ENCODE measurements at places on chromosomes 3 and 15.

- no peak for DNase-seq
Observed at GRCh38 chr3:107797586-107797985, 274.8 kb downstream of the BBX start.

GRCh38 chr3:197238842-197239241 is 59.6 kb downstream of the DLG1 start:
- no peak for DNase-seq

DNA sequence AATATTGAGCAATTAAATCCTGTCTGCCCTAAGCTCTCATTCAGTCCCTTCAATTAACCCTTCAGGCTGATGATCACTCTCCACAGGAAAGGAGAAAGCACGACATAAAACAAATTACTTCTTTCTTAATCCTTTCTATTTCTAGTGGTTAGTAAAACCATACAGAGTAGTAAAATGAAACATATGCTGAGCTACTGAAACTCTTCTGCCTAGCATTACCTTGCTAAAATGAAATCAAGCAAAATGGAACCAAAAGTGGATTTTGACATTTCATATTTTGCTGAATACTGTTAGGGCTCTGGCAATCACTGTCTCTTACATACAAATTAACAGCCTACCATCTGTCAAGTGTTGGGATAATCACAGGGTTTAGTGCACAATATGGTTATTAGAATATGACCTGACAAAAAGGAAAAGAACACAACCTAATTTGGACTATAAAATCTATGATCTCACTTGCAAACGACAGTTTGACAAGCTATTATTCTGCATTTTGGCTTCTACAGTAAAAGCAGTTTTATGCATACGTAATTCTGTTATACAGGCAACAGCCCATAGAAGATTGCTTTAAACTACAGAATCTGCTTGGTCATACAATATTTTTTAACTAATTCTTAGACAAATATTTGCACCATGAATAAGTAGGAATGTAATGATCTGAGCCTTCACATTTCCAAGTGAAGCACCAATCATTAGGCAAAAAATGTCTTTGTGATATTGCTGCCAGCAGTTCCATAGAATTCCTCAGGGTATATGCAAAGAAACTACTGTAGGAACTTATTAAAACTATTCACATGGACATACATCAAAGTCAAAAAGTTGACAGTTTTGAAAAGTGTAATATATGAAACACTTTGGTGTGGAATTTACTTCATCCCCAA is 105.0 kb downstream of the FHIT start:
- no peak for DNase-seq

- DNase-seq: no peak
Observed at GRCh38 chr3:13622356-13622755, 73.4 kb downstream of the FBLN2 start.

- no peak for DNase-seq
Observed at GRCh38 chr3:73917643-73918042, 292.9 kb upstream of the PDZRN3 start.

- no peak for DNase-seq
Observed at GRCh38 chr15:89332446-89332845, 2.2 kb downstream of the POLG start.

GRCh38 chr3:50523279-50523811 is 19.9 kb upstream of the CACNA2D2 start:
- no peak for DNase-seq

GRCh38 chr3:23258110-23258509 is 55.0 kb downstream of the UBE2E2 start:
- no peak for DNase-seq

DNA sequence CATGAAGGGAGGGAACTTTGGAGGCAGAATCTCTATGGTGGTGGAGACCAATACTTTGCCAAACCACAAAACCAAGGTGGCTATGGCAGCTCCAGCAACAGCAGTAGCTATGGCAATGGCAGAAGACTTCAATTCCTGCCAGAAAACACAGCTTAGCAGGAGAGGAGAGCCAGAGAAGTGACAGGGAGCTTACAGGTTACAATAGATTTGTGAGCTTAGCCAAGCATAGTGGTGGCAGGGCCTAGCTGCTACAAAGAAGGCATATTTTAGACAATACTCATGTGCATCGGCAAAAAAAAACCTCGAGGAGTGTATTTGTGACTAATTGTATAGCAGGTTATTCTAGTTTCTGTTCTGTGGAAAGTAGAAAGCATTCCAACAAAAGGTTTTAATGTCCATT is 6.4 kb upstream of the CSTA start:
- no peak for DNase-seq

GRCh38 chr3:143128227-143128955 is 8.8 kb downstream of the CHST2 start:
- DNase-seq: no peak

GRCh38 chr15:99090011-99090699 is 14.7 kb upstream of the SYNM start:
- no peak for DNase-seq

- DNase-seq: no peak
Observed at GRCh38 chr3:44056446-44057240, 185.0 kb upstream of the TOPAZ1 start.

DNA sequence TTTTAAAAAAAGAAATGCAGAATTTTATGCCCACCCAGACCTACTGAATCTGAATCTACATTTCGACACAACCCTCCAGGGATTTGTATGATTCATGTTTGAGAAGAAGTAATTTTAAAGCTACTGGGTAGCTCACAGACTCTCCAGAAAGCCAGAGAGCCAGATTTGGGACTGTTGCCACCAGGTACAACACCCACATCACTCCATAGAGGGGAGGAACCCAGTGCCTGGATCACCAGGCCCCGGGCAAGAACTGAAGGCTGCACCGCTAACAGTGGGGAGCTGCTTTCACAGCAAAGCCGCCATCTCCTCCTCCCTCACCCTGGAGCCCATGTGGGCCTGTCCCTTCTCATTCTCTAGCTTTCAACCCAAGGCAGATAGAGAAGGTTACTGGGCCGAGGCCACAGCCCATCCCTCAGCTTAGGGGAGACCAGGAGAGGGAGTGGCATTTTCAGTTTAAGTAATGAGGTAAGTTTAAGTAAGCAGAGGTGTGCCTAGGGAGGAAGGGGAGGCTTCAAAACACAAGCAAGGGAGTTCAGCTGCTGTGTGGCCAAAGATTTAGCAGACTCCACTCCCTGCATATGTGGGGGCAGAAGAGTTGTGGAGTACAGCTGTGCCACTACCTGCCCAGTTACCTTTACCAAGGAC is 109.8 kb downstream of the IL12A start:
- no peak for DNase-seq

DNA sequence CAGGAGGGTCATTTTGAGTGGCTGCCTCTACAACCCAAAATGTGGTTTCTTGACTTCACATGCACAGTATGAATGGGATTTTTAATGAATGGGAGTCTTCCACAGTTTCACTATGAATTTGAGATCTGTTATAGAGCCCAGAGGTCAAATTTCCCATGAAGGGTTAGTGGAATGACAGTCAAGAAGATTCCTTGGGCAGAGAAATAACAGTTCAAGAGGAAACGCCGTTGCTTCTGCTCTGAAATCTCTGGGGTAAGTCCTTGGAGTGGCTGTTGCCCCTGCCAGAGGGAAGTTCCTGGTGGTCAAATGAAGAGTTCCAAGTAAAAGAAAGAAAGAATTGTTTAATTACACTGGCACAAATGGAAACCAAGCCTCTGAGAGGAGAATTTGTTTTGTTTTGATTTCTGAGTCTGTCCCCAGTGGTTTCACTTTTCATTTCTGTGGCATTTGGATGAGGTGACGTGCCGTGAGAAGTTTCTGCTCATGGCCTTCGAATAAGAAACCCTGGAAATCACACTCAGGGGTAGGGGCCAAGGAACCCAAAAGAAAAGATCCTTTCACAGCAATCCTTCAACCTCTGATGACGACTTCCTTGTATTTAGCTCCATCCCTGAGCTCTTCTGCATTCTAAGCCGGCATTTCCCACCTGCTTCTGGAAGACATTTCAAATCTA is 77.5 kb upstream of the IL12A start:
- DNase-seq: no peak

GRCh38 chr3:114093596-114093995 is 37.1 kb downstream of the QTRT2 start:
- DNase-seq: no peak

DNA sequence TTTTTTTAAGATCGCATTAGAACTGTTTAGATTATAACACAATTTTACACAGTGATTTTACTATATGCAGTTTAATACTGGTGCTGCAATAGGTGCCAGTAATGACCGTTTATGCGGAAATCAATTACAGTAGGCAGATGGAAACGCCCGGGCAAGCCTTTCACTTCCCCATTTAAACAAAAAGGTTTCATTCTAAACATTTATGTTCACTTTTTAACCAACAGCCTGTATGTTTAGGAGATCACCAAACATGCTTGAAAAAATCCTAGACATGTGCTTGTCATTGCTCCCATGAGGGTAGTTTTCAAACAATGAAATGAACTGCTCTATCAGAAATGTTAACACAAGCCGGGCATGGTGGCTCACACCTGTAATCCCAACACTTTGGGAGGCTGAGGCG is 2.7 kb downstream of the BNIP2 start:
- DNase-seq: no peak

DNA sequence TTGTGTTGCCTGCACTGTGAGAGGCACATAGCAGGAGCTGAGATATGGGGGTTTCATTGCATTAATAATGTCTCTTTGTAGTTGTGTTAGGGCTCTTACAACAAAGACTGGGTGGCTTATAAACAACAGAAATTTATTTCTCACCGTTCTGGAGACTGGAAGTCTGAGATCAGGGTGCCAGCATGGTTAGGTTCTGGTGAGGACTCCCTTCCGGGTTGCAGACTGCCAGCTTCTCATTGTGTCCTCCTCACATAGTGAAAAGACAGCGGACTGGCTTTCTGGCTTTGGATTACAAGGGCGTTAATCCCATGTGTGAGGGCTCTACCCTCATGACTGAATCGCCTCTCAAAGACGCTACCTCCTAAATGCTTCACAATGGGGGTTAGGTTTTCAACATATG is 20.6 kb downstream of the TMEM108 start:
- no peak for DNase-seq

DNA sequence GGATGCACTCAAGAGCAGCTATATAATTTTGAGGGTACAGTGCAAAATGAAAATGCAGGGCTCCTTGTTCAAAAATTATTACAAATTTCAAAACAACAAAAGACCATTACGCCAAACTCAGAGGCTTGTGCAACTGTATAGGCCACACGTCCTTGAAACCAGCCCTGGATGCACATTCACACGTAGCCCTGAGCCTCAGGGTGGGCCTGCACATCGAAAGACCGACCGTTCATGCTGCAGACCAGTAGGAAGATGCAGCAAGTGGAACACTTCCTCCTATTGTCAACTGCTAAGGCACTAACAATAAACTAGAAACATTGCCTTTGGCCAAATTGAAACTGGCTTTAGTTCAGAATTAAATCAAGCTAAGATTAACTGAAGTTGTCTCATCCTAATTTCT is 174.7 kb downstream of the SHOX2 start:
- DNase-seq: no peak

DNA sequence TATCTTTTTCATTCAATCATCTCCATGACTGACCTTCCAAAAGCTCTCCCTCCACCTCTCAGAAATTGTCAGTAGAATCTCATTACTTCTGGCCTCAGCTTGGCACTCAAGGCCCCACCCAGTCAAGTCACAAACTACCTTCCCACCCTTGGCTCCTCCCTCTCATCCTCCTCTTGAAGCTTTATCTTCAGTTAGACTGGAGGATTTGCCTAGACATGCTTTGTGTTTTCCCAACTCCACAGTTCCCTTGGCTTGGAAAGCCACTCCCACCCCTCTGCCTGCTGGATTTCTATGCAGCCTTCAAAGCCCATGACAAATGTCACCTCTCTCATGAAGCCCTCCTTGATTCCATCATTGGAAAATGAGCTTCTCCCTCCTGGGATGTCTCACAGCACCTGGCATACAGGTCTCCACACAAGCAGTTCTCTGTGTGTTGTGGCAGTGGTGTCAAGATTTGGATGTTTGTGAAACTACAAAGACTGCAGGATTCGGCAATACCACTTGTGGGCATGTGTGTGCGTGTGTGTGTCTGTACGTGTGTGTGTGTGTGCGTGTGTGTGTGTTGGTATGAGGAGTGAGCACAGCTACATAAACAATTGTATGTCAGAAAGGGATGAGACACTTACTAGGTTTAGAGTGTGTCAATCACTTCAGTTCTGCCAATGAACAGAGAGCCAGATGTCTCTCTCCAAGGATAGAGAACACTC is 45.3 kb upstream of the VPS8 start:
- DNase-seq: no peak

GRCh38 chr3:52481819-52482521 is 13.2 kb upstream of the STAB1 start:
- no peak for DNase-seq

DNA sequence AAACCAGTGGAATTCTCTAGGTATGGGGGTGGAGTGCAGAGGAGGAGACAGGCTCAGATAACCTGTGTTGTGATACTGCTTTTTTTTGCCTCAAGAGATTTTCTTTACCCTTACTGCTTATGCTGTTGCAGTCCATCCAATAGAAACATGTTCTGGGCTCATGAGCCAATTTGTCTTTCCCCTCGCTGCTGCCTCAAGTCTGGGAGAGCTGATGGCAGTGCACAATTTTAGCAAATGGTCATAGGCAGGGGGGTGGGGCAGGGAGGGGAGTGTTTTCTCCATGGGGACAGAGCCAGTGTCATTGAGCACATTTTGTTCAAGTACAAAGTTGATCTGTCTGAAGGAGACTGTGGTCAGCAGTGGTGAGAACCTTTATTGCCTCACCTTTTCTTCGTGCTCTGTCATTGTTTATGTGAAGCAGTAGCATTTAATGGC is 134.9 kb downstream of the MBNL1 start:
- DNase-seq: no peak

GRCh38 chr3:111862974-111863373 is 3.9 kb downstream of the PHLDB2 start:
- no peak for DNase-seq

GRCh38 chr3:73453666-73454065 is 171.1 kb downstream of the PDZRN3 start:
- DNase-seq: no peak

- DNase-seq: no peak
Observed at GRCh38 chr15:48627260-48627940, 18.1 kb downstream of the FBN1 start.

DNA sequence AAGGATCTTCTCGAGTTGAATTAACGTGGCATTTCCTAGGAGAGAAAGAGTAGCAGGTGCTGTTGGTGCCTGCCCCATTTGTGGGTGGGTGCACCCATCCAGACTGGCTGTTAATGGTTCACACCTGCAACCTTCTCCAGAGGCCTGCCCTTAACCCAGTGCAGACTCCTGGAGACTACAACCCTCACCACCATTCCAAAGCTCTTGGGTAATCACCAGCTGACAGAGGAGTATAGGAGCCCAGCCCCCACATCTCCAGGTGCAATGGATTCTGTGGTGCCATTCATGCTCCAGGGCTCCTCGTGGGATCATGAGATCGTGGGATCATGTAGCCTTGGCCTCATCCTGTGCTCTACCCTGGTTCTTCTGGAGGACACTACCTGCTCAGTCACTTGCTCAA is 60.2 kb downstream of the SEMA5B start:
- no peak for DNase-seq
